SW480 (cell line): ENCODE measurements at places on chromosomes 2 and 18.

DNA sequence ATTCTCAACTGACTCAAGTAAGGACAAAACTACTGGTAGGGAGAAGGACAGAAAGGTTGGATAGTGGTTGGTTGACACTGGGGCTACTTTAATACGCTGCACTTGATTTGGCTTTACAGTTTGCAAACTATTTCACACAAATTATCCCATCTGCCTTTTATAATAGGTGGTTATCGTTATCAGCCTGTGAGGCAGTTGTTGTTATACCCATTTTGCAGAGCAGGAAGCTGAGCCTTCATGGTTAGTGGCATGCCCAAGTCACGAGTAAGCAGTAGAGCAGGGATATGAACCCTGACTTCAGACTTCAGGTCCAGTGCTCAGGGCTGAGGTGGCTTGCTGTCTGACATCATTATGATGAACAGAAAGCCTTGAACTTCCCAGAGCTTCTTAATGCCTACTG is 5.3 kb downstream of the CTIF start:
- DNase-seq: no peak

DNA sequence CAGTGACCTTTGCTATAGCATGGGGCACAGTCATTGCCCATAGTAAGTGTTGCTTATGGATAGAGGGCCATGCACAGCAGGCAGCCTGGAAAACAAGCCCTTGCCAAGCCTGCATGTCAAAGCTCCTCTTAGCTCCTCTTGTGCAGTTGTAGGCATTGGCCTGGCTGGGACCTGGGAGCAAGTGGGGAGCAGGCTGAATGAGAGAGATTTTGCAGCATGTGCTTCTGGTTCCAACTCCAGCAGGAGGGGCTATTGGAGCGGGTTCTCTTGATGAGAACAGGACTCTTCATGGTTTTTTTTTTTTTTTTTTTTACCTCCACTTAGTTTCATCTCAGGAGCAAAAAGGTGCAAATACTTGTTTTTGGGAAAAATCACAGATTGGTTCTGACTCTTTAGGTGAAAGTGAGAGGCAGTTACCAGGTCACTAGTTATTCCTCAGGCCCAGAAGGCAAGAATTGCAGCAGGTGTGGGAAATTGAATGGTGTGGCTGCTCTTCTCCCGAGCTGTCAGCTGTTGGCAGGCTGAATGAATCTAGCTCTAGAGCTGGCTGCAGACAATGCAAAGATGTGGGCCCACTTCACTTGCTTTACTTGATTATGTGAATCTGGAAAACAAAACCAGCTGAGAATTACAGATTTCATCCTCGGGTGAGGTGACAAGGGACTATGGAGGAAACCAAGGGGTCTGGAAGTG is 95.9 kb downstream of the MAP4K4 start:
- no peak for DNase-seq

GRCh38 chr2:238082827-238083226 is 17.3 kb upstream of the ESPNL start:
- DNase-seq: no peak

DNA sequence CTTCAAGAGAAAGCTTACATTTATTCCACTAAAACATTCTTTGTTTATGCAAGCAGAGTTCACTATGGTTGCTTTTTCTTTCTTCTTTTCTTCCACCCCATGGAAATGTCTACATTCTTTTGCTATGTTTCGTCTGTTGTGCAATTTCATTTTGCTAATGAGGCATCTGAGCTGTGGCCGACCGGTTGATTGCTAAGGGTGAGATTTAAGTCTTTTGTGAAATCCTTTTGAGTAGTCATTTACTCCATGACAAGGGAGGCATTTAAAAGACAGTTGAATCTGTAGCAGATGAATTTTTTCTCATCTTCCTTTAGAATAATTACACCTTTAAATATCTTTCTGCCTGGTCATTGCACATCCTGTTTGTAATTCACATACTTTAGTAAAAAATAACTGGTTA is 324.1 kb upstream of the THUMPD2 start:
- no peak for DNase-seq

DNA sequence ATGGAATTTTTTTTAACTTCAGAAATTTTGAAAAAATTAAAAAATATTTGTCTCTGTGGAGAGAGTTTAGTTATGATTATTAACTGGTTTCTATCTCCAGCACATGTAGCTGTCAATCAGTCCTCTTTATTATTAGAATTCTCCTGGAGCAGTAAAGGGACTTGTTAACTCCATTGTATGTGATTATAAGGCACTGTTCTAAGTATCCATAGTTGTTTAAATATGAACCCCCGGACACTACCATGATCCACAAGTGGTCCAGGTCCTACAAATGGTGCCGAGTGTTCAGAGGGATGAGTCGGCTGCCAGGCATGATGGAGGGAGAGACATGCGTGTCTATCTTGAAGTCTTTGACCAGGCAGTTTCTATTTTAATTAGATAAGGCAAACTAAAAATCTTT is 492 bp downstream of the CHRNA1 start:
- DNase-seq: no peak

- DNase-seq: no peak
Observed at GRCh38 chr2:26583381-26583911, 57.7 kb downstream of the CIB4 start.

- DNase-seq: peak; percentile 94
Observed at GRCh38 chr2:62569907-62570841, 64.2 kb upstream of the TMEM17 start.

- DNase-seq: no peak
Observed at GRCh38 chr18:62877411-62878221, 162.3 kb downstream of the PHLPP1 start.

GRCh38 chr18:56119681-56120080 is 518.7 kb downstream of the TXNL1 start:
- no peak for DNase-seq

DNA sequence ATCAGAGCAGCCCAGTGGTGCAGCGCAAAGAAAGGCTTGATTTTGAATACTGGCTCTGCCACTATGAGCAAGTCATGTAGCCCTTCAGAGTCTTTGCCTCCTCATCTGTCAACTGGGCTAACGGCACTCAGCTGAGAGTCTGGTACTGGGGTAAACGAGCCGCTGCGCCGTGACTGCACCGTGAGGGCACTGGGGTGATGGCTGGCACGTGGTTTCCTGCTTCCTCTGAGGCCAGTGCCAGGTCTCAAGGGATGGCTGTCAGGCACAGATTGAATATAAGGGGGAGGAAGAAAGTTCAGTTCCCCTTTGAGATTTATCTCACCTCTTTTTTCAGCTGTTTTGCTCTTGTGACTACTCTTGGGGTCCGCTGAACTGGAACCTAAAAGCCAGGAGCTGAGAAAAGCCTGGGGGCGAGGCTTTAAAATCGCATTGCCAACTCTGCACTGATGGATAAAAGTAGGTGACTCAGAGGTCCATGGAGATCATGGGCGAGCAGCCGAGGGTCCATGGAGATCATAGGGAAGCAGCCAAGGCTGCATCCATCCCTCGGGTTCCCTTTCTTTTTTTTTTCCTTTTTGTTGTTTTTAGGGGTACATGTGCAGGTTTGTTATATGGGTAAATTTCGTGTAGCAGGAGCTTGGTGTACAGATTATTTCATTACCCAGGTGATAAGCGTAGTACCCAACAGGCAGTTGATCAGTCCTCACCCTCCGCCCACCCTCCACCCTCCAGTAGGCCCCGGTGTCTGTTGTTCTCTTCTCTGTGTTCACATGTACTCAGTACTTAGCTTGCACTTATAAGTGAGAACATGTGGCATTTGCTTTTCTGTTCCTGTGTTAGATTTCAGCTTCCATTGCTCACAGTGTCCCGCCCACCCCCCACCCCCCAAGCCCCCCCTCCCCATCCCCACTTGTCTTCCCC is 114.3 kb downstream of the SPP2 start:
- no peak for DNase-seq

DNA sequence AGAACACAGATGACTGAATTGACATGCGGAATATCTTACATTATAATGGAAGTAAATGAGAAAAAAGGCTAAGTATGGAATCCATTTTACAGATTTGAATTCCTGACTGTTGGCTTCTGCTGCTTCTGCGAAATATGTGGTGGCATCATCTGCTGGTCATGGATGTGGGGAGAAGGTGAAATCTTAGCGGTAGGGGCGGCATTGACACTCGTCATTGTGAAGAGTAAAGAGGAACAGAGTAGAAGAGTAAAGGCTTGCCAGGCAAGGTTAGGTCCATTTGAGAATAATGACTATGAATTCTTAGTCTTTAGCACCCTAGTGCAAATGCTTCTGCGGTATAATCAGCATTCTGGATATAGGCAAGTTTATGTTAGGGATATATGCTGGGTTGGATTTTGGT is 32.4 kb downstream of the ACTR3 start:
- no peak for DNase-seq
